GM13977 (cell line): ENCODE measurements at places on chromosomes 11 and 22.

- DNase-seq: no peak
These were observed 17.1 kb upstream of the TPH1 start for GRCh38 chr11:18063125-18063524.

DNA sequence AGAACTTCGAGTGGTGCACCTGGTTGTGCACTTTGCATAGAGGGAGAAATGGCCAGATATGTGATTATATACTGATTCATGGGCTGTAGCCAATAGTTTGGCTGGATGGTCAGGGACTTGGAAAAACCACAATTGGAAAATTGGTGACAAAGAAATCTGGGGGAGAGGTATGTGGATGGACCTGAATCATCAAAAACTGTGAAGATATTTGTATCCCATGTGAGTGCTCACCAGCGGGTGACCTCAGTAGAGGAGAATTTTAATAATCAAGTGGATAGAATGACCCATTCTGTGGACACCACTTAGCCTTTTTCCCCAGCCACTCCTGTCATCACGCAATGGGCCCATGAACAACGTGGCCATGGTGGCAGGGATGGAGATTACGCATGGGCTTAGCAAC lies 48.0 kb upstream of the NARS2 start:
- DNase-seq: no peak

GRCh38 chr22:43334378-43334777 lies 8.8 kb downstream of the SCUBE1 start:
- DNase-seq: no peak

GRCh38 chr11:26700574-26701235 lies 21.2 kb downstream of the SLC5A12 start:
- no peak for DNase-seq

DNA sequence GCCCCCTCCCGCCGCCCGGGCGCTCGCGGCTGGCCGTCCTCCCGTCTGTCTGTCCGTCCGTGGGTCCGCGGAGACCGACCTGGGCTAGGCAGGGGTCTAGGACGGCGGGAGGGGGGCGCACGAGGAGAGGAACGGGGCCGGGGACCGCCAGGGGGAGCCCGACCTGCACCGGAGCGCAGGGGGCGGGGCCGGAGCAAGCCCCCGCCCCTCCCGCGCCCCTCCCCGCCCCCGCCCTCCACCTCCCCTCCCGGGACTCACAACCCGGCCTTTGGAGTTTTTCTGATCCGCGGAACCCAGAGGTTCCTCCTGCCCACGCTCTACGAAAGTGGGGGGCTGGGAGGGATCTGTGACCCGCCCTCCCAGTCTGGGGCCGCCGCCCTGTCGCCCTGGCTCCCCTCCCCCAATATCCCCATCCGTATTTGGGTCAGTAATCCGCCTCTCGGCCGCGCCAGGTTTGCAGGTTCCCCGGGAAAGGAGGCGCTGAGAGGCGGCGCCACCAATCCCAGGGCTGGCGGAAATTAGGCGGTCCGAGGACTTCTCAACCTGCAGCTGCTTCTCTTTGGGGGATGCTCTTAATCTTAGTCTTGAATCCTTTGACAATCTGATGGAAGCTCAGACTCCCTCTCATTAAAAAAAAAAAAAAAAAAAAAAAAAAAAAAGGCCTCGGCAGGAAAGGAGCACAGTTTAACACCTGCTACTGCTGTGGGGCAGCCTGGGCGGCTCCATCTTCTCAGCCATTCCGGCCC lies 925 bp upstream of the KCNJ11 start:
- DNase-seq: peak; percentile 89

- DNase-seq: no peak
These were observed 27.1 kb downstream of the OSBP2 start for GRCh38 chr22:30721741-30722140.

- peak; percentile 47 for DNase-seq
These were observed 123.6 kb downstream of the ABTB2 start for GRCh38 chr11:34234086-34234740.

DNA sequence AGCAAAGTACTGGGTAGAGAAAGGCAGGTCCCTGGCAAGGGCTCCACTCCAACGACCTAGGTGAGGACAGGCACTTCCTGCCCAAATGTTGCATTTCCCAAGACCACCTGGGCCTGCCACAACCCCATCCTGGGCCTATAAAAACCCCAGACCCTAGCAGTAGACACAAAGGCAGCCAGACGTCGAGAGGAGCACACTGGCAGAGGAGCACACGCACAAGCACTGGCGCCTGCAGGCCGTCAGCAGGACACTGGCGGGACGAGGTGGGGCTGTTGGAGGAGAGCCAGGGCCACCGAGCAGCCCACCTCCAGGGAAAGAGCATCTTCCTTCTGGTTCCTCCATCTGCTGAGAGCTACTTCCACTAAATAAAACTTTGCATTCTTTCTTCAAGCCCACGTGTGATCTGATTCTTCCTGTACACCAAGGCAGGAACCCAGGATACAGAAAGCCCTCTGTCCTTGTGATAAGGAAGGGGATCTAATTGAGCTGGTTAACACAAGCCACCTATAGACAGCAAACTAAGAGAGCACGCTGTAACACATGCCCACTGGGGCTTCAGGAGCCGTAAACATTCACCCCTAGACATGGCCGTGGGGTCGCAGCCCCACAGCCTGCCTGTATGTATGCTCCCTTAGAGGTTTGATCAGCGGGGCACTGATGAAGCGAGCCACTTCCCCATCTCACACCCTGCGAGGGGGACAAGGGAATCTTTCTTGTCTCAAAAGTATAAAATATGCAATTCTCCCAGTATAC lies 89.7 kb upstream of the MTMR2 start:
- no peak for DNase-seq

- no peak for DNase-seq
These were observed 1422.9 kb downstream of the TBC1D22A start for GRCh38 chr22:48185071-48186055.

DNA sequence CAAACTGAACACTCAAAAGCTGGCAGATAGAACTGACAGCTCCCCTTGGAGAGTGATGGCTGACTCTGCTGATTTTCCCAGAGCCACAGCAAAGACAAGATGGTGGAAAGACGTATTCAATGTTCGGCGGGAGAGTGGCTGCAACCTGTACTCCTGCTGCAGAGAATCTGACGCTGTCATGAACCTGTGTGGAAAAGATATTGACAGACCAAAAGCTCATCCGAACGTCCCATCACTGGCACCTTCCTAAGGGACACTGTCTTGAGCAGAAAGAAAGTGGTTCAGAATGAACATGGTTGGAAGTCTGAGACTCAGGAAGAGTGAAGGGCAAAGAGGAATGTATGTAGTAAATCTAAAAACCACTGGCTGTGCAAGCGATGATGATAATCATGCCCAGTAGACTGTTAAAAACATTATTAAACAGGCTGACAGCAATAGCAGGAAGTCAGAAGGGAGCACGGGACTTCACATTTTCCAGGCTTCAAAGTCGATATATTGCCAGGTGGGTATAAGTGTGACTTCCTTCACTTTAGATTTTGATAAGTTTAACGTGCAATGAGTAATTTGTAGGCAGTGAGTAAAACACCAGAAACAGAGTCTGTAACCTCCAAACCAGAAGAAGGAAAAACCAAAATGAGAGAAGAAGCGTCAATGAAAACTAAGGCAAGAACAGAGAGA lies 6.2 kb upstream of the IL17REL start:
- DNase-seq: no peak

DNA sequence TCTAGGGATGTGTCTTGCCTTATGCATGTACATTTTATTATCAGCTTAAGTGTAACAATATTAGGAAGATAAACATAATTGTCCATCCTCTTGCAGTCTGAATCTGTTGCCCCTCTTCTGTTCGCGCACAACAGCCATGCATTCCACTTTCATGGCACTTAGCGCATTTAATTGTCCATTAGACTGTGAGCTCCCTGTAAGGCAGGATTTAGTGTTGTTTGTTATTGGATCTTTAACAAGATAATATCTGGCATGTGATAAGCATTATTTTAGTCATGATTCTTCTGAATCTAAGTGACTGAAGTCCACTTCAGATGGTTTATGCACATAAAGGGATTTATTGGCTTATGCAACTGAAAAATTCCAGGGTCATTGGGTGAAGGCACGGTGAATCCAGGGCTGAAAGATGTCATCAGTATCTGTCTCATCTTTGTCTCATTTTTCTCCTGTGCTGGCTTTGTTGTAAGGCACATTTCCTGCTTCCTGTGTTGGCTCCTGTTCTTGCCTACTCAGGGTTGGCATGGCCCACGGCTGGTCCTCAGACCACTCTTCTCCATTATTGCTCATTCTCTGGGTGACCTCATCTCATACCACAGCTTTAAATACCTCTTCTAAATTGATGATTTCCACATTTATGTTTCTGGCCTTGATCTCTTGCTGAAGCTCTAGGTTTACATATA lies 37.6 kb downstream of the ATXN10 start:
- DNase-seq: no peak

DNA sequence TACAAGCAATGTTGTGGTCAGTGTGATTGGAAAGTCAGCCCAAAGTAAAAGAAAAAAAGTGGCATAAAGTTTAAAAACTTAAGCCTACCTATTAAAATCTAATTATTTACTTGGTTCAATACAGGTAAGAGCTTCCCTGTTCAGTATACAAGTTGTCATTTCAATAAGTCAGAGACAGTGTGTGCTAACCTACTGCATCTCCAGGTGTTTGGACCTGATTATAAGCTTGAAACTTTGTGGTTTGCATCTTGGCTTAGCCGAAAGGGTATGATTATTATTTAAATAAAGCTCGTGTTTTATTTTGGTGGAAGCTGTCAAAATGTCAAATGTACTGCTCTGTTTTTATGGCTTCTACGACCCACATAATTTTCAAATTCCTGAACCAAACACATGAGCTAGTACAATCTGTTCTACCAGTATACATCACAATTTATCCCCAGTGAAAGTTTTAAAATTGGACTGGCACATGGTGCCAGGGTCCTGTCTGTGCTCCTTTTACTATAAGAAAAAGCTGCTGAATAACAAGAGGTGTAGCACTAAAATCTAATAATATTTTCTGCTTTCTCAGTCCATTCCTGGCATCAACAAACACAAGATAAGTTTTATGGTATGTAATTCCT lies 103.9 kb upstream of the ANO3 start:
- DNase-seq: no peak

GRCh38 chr11:71304491-71304890 lies 52.1 kb upstream of the SHANK2 start:
- no peak for DNase-seq

GRCh38 chr22:21980547-21980946 lies 2.0 kb downstream of the TOP3B start:
- DNase-seq: no peak
